ENCODE measurements at places on chromosomes 1 and 21.

GRCh38 chr1:52402860-52403240 lies 1.4 kb downstream of the ORC1 start:
- no peak for DNase-seq

- no peak for DNase-seq
Observed at GRCh38 chr1:156045076-156045475, 8.5 kb downstream of the UBQLN4 start.

DNA sequence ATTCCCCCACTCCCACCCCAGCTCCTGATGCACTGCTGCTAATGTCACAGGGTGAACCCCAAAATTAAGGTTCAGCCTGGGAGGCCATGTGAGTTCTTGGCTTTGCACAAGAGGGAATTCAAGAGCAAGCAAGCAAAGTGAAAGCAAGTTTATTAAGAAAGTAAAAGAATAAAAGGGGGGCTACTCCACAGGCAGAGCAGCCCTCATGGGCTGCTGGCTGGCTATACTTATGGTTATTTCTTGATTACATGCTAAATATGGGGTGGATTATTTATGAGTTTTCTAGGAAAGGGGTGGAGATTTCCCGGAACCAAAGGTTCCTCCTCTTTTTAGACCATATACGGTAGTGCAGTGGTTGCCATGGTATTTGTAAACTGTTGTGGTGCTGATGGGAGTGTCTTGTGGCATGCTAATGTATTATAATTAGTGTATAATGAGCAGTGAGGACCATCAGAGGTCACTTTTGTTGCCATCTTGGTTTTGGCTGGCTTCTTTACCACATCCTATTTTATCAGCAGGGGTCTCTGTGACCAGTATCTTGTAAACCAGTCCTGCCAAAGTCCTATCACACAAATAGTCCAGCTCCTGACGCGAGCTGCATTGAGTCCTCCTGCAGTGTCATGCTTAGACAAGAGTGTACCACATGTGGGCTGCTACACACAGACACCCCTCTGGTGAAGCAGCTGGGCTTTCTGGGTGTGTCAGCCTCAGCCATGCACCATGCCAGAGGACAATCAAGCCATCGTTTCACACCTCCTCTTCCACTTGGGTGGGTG lies 46.4 kb upstream of the CSF1 start:
- no peak for DNase-seq

- DNase-seq = no peak
Observed at GRCh38 chr1:95308276-95309030, 74.4 kb downstream of the RWDD3 start.
